ENCODE measurements at places on chromosomes 13 and 19. TPM values are rescaled to one million over a fixed set of nuclear protein-coding genes. Genes with fewer than 3 reads are reported as not detected.
A peak's percentile ranks its signal among the peaks of the same experiment; 100 is the strongest.

Gene GNG8
- polyA plus RNA-seq, result not detected

- no peak overlapping the region for H3K4me3 ChIP-seq
- H3K27me3 ChIP-seq, result no peaks in the 10 kb centered on the region
- no peaks in the 10 kb centered on the region for H3K36me3 ChIP-seq
These were observed 114.9 kb downstream of the PTPRS start for GRCh38 chr19:5225486-5226345.

GRCh38 chr13:71876648-71877255 is 9.7 kb upstream of the DACH1 start:
- no peaks in the 10 kb centered on the region for H3K4me1 ChIP-seq
- H3K27me3 ChIP-seq, result no peaks in the 10 kb centered on the region
- H3K36me3 ChIP-seq, result no peaks in the 10 kb centered on the region
- DNase-seq, result no peak

DNA sequence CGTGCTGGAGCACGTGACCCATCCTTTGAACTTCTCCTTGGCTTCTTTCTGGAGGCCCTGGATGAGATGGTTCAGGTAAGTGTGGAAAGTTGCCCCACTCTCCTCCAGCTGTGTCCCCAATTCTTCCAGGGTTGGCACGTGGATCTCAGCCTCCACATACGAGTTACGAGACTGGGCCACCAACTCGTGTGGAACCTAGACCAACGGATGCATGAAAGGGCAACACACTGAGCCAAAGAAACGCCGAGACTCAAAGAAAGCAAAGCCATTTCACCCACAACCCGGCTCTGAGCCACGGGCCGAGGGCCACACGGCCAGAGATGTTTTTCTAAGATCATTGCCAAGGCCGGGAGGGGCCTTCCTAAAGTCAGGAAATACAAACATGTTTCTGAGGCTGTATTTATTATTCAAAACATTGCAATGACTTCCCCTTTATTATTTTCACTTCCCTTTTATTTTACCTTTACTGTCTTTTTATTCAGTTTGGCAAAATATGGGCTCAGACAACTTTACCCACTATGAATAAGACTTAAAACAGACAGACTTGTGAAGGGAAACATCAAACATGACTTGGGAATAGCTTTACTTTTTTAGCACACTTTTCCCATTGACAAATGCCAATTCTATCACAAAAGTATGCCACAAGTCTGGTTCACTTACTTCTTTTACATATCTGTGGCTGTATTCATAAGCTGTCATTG is 94.6 kb downstream of the KL start:
- no peak for DNase-seq
- no peaks in the 10 kb centered on the region for H3K27me3 ChIP-seq
- H3K4me1 ChIP-seq, result no peaks in the 10 kb centered on the region
- no peak overlapping the region for H3K27ac ChIP-seq
- no peak overlapping the region for H3K4me3 ChIP-seq
- no peaks in the 10 kb centered on the region for H3K36me3 ChIP-seq

Gene UBE2S
- 42.5 TPM for polyA plus RNA-seq

Gene CEACAM8
- polyA plus RNA-seq, result not detected

GRCh38 chr19:45177817-45178261 is at the start of gene TRAPPC6A:
TSS of gene TRAPPC6A (minus strand) at chr19:45178237. CDS start at chr19:45178218, 19 bp downstream.
- H3K4me1 ChIP-seq, result peaks cover 39% of the 10 kb centered on the region
- no peaks in the 10 kb centered on the region for H3K27me3 ChIP-seq
- H3K4me3 ChIP-seq, result peak within 1 kb of the TSS; percentile 99
- DNase-seq, result no peak
- H3K36me3 ChIP-seq, result peaks cover 9% of the 10 kb centered on the region

GRCh38 chr13:47555235-47555634 is 445.8 kb downstream of the SUCLA2 start:
- no peaks in the 10 kb centered on the region for H3K36me3 ChIP-seq
- DNase-seq, result no peak
- H3K4me1 ChIP-seq, result no peaks in the 10 kb centered on the region
- no peak overlapping the region for H3K27ac ChIP-seq
- H3K27me3 ChIP-seq, result no peaks in the 10 kb centered on the region

GRCh38 chr13:20188667-20189553 is 3.8 kb downstream of the GJB2 start:
- no peak overlapping the region for H3K27ac ChIP-seq
- peaks cover 13% of the 10 kb centered on the region for H3K4me1 ChIP-seq
- peaks cover 23% of the 10 kb centered on the region for H3K27me3 ChIP-seq
- no peak overlapping the region for H3K4me3 ChIP-seq

DNA sequence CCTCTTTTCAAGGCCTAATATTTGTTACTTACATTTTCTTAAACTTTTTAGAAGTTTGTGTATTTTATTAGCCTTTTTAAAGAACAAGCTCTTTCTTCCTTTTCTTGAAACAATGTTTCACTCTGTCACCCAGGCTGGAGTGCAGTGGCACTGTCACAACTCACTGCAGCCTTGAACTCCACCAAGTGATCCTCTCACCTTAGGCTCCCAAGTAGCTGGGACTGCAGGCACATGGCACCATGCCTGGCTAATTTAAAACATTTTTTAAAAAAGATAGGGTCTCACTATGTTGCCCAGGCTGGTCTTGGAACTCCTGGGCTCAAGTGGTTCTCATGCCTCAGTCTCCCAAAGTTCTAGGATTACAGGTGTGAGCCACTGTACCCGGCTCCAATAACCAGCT is 192.2 kb upstream of the SPRY2 start:
- H3K4me3 ChIP-seq, result no peak overlapping the region
- H3K27me3 ChIP-seq, result no peaks in the 10 kb centered on the region
- no peaks in the 10 kb centered on the region for H3K4me1 ChIP-seq
- no peak overlapping the region for H3K27ac ChIP-seq
- no peaks in the 10 kb centered on the region for H3K36me3 ChIP-seq
- DNase-seq, result no peak

Gene ZNF578
- polyA plus RNA-seq, result 4.5 TPM

Gene FGF22
- not detected for polyA plus RNA-seq

GRCh38 chr13:104841110-104841509 is 1694.4 kb downstream of the EFNB2 start:
- no peak overlapping the region for H3K27ac ChIP-seq
- H3K4me1 ChIP-seq, result no peaks in the 10 kb centered on the region
- DNase-seq, result no peak
- H3K27me3 ChIP-seq, result no peaks in the 10 kb centered on the region
- H3K36me3 ChIP-seq, result no peaks in the 10 kb centered on the region

DNA sequence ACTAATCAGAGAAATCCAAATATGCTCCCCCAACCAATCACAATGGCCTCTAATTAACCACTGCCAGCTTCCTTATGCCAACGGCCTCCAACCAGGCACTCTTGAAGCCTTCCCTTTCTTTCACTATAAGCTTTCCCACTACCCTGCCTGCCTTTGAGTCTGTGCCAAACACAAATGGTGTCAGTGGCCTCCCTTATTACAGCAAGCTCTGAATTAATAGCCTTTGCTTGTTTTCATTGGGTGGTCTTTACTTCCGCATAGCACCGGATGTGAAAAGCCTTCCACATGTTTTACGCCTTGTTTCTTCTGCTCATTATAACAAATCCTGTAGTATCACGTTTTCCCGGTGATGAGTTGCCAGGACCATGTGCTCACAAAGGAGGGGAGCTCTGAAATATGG is 1.4 kb upstream of the EDDM13 start:
- no peaks in the 10 kb centered on the region for H3K36me3 ChIP-seq
- H3K27me3 ChIP-seq, result no peaks in the 10 kb centered on the region
- H3K4me1 ChIP-seq, result no peaks in the 10 kb centered on the region
- H3K4me3 ChIP-seq, result no peak overlapping the region
- DNase-seq, result no peak

GRCh38 chr13:99969919-99970650 is 1.5 kb downstream of the ZIC5 start:
- H3K27me3 ChIP-seq, result peaks cover 80% of the 10 kb centered on the region
- H3K36me3 ChIP-seq, result no peaks in the 10 kb centered on the region
- peak overlapping the region; percentile 18 for H3K4me3 ChIP-seq
- H3K4me1 ChIP-seq, result peaks cover 17% of the 10 kb centered on the region
- H3K27ac ChIP-seq, result no peak overlapping the region

DNA sequence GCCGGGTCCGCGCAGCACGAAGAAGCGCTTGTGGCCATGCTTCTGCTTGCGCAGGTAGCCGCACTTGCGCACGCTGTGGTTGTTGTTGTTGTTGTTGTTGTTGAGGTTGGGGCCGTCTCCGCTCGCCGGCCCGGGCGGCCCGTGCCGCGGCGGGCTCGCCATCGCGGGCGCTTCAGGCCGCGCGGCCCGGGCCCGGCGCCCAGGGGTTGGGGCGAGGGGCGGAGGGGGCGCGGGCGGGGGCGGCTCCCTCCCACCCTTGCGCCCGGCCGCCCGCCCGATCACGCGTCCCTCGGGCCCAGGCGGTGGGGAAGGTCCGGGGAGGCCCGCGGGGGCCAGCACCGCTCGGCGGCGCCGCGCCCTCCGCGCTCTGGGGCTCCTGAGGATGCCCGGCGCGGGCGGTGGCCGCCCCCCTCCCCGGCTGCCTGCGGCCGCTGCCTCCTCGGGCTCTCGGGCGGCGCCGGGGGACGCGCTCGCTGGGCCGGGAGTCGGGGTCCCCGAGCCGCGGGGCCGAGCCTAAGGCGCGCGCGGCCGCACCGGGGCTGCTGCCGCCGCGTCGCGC is 412 bp downstream of the IRS2 start:
- no peaks in the 10 kb centered on the region for H3K36me3 ChIP-seq
- DNase-seq, result peak; percentile 57
- H3K27ac ChIP-seq, result no peak overlapping the region
- peaks cover 8% of the 10 kb centered on the region for H3K4me1 ChIP-seq

DNA sequence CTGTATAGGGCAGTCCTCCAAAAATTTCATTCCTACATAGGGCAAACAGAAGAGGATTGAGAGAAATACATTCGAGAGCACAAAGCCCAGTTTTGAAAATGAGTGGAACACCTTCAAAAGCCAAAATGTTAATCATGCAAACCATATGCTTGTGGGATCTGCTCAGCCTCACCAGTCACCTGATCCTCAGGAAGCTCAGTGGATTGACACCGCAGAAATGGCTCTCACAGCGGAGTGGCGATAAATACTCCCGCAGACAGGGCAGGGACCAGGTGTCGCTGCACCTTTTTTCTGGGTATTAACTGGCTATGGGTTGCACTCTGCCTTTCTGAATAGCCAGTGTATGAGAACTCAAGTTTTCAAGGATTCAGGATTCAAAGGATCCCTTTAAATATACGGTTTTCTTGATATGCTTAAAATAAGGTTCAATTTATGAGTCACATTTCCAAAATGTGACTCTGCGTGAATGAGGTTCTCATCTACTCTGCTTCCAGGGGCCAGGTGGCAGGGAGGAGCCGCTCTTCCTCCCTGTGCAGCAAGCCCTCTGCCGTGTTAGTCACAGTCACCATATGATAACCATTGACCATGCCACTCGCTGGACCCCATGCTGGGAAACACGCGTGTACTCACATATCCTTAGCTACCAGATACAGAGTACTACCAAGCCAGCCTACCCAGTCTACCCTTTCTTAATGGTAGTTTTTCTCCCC is 18.3 kb upstream of the DHRS12 start:
- peak overlapping the region; percentile 78 for H3K4me3 ChIP-seq
- DNase-seq, result no peak
- peaks cover 95% of the 10 kb centered on the region for H3K4me1 ChIP-seq
- no peak overlapping the region for H3K27ac ChIP-seq
- H3K27me3 ChIP-seq, result no peaks in the 10 kb centered on the region

Gene RRAS
- polyA plus RNA-seq, result 16.0 TPM

GRCh38 chr13:48873587-48873986 is 102.1 kb upstream of the FNDC3A start:
- DNase-seq, result no peak
- no peaks in the 10 kb centered on the region for H3K27me3 ChIP-seq
- no peak overlapping the region for H3K27ac ChIP-seq
- H3K36me3 ChIP-seq, result no peaks in the 10 kb centered on the region
- no peaks in the 10 kb centered on the region for H3K4me1 ChIP-seq

Gene ZNF208
- 0.51 TPM for polyA plus RNA-seq
